ENCODE measurements at places on chromosomes 2 and 18.
A peak's percentile ranks its signal among the peaks of the same experiment; 100 is the strongest.

DNA sequence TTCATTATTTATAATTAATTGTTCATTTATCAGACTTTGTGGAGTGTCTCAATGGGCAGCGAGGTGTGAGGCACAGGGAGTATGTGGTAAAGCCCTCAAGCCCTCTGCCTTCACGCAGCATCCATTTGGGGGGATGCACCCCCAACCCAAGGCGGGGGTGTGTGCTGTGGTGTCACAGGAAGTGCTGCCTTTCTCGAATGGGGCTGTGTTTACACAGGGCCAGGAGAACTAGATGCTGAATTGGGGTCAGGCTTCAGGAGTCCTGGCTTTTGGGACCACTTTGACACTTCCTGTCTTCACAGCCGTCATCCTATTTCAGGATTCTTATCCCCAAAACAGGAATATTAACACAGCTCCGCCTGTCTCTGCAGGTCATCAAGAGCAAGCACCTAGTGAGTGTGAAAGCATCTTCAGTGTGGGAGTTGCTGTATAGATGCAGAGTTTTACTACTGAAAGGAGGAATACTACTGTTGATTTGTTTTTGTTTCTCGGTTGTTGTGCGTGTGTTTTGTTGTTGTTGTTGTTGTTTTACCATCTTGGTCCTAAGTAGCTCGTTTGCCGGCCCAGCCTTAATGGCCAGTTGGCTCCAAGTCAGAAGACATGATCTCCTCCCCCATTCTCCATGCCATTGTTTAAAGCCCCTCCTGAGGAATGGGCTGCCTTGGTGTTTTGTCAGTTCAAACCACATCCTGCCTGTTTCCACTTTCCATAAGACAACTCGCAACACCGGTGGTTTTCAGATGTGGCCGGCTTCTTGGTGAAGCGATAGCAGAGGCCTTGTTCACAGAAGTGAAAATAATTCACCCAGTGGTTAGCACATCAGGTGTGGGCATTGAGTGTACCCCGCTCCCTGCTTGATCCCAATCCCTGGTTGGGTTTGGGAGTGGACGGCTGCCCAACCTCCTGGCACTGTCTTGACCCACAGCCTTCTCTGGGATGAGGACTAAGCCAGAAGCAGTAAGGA is 221.3 kb downstream of the BCL2 start:
- DNase-seq, result peak; percentile 42

GRCh38 chr2:33051586-33052360 is 105.0 kb downstream of the LTBP1 start:
- no peak for DNase-seq

- no peak for DNase-seq
These were observed 83.3 kb downstream of the ICOS start for GRCh38 chr2:204019572-204020501.

DNA sequence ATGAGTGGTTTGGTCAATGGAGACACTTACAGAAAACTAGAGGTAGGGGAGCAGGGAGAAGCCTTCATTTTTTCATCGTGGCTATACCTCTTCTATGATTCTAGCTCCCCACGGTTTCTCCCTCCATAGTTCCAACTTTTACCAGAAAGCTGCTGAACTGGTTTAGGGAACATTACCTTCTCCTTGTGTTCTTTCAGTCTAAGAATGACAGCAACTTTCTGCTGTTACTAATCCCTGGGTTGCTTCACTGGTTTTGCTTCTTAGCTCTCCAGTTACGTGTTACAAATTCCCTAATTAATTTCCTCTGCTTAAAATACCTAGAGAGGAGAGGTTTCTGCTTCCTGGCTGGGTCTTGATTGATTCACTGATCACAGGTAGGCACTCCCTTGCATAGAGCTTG is 499.9 kb downstream of the SLC4A3 start:
- DNase-seq, result no peak

GRCh38 chr2:28181801-28182200 is 210.9 kb upstream of the FOSL2 start:
- DNase-seq, result no peak

DNA sequence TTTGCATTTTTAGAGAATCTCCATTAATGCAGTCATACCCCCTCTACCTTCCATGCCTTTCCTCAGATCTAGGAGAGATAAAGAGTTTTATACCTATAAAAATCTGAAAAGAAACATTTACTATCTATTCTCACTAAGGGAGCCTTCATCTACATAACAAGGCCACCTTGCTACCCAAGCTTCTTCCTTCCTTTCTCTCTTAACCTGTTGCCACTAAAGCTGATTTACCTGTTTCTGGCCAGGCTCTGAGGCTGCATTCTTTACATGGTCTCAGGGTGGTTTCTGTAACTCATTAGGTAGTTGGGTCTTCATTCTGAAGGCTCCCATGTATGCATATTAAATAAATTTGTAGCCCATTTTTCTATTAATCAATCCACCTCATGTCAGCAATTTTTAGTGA is 391.6 kb downstream of the DLGAP1 start:
- no peak for DNase-seq

DNA sequence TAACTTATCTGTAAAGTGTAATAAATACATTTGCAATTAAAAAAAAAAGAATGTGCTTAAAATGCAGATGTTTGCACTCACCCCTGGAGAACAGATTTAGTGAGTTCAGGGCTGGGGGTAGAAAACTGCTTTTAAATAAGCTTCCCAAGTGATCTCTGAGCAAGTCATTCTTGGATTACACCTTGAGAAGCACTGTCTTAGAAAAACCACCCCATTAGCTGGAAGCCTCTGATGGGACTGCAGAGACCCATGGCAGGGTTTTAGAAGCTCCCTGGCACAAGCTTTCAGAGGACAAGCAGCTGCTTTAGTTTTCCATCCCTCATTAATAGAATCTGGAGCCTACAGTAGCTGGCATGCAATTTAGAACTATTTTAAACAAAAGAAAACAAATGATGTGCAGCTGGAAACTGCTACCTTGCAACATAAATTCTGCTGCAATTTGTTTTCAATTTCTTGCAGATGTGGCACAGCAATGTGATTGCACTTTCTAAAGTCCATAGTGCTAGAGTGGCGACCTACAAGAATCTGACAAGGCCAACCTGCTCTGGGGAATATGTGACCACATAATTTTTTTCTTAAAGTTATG is 141.5 kb downstream of the CDC42EP3 start:
- no peak for DNase-seq

GRCh38 chr2:64831134-64831976 is 157.8 kb upstream of the SLC1A4 start:
- DNase-seq, result peak; percentile 87

GRCh38 chr2:128520791-128521190 is 202.1 kb upstream of the HS6ST1 start:
- no peak for DNase-seq

GRCh38 chr2:241798081-241798630 is 10.8 kb upstream of the NEU4 start:
- DNase-seq, result no peak

GRCh38 chr2:69724540-69725159 is 17.3 kb upstream of the ANXA4 start:
- DNase-seq, result peak; percentile 85

- DNase-seq, result no peak
These were observed 28.4 kb downstream of the MCEE start for GRCh38 chr2:71101656-71102055.

DNA sequence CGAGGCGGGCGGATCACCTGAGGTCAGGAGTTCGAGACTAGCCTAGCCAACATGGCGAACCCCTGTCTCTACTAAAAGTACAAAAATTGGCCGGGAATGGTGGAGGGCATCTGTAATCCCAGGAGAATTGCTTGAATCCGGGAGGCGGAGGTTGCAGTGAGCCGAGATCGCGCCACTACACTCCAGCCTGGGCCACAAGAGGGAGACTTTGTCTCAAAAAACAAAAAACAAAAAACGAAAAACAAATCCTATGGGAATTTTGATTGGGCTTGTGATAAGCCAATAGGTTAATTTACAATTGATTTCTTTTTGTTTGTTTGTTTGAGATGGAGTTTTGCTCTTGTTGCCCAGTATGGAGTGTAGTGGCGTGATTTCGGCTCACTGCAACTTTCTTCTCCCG is 24.2 kb upstream of the TOGARAM2 start:
- DNase-seq, result no peak

DNA sequence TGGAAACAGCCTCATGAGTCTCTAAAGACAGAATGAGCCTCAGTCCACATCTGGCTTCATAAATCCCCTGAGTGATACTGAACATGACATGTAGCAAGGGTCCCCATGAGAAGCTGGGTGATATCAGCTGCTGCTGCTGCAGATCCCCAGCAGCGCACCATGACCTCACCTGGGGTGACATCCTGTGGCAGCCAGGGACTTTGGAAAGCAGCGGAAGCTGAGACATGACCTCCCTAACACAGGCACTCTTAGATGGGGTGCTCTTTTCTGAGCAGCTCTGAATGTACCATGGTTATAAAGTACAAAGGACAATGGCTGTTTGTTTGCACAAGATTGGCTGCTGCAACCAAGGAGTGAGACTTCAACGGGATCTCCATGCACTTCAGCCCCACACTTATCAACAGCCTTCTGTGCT is 74.7 kb upstream of the TMEM200C start:
- DNase-seq, result no peak

Measured in CD4-positive, alpha-beta T cell treated with Interleukin-1 beta for 1 hour (primary cell).